T-helper 17 cell (primary cell): ENCODE measurements at places on chromosomes 3 and 15.

DNA sequence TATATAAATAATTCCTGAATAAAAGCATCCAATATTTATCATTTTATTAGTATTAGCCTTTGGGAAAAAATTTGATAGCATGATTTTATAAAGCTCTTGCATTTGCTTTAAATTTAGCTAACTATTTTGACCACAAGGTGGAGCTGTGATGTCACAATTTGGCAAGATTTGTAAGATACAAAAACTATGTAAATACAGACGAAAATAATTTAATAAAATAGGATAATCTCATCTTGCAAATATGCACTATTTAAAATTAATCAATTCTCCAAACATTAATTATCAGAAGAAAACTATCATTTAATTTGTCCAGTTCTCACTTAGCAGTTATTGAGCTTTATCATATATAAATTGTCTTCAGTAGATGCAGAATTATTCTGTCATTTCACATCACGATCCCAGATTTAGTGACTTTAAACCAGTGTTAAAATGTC lies 95.4 kb downstream of the PLOD2 start:
- DNase-seq: no peak

DNA sequence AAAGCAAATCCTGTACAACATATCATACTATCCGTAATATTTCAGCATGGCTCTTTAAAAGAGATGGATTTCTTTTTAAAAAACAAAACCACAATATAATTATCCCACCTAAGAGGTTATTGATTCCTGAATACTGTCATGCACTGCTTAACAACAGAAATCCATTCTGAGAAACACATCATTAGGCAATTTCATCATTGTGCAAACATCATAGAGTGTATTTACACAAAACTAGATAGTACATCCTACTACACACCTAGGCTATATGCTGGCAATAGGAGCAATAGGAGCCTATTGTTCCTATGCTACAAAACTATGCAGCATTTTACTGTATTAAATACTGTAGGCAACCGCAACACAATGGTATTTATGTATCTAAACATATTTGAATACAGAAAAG lies 242.0 kb downstream of the NEK10 start:
- DNase-seq: no peak

- no peak for DNase-seq
These were observed 61.5 kb upstream of the FILIP1L start for GRCh38 chr3:100175637-100176280.

DNA sequence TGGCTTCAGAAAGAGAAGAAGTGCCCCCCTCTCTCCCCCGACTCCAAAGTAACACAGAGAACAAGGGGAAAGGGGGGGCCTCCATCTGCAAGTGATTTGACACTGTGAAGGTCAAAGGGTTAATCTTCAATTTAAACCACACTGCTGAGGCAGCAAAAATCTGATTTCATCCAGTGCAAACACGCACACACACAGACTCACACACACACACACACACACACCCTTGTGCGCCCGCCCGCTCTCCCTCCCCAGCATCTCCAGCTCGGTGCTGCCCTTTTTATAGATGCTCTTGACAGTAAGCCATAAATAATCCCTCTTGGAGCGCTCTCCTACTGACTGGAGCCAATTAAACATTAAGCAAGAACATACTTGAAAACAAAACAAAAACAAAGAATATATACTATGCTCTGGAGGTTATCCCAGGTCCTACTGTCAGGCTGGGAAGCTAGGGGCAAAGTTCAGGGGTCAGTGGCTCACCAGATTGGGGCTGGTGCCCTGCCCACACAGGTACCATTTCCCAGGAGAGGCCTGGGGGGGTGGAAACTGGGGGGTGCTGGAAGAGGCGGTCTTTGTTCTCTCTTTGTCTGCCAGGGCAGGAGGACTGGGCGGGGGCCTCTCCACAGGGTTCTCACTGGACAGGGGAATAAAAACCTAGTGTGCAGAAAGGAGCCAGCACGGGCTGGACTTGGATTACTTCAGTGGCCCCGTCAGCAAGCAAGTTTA lies 16.3 kb downstream of the BMF start:
- DNase-seq: no peak

DNA sequence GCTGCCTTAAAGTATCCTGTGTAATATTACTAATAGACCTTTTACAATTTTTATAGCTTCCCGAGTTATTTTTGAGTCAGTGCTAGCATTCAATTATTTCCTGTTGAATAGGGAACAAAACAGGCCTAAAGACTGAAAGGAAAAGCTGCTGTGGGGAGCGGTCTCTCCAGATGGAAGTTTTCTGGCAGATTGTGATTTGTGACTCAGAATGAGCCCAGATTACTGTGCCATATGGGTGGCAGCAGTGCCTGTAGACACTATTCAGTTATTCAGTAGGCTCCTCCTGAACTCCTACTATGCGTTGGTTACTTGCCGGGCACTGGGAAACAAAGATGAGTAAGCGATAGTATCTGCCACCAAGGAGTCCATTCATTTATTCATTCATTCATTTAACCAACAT lies 211.8 kb downstream of the CHST2 start:
- DNase-seq: no peak
